ENCODE measurements at places on chromosomes 6 and 20. TPM values are rescaled to one million over a fixed set of nuclear protein-coding genes. Genes with fewer than 3 reads are reported as not detected.

The CEP57L1 gene
- 7.7 TPM for polyA plus RNA-seq

The C20orf202 gene
- polyA plus RNA-seq: not detected

The PACRG gene
- polyA plus RNA-seq: 1.4 TPM

The PI16 gene
- polyA plus RNA-seq: 10.6 TPM

The PROCR gene
- 1.3 TPM for polyA plus RNA-seq

The TGM3 gene
- polyA plus RNA-seq: not detected

The SMOC2 gene
- polyA plus RNA-seq: not detected

The MUCL3 gene
- not detected for polyA plus RNA-seq

The LAMA5 gene
- polyA plus RNA-seq: not detected

The CRYBG1 gene
- 18.3 TPM for polyA plus RNA-seq

The BPIFB2 gene
- polyA plus RNA-seq: not detected

The ECI2 gene
- 72.1 TPM for polyA plus RNA-seq

The PMEPA1 gene
- 3.1 TPM for polyA plus RNA-seq

The KCNK17 gene
- not detected for polyA plus RNA-seq

The EEF1A2 gene
- not detected for polyA plus RNA-seq

The LPA gene
- not detected for polyA plus RNA-seq

The PPP1R10 gene
- polyA plus RNA-seq: 21.6 TPM

The TRAPPC3L gene
- not detected for polyA plus RNA-seq

The CHRNA4 gene
- not detected for polyA plus RNA-seq

The RIPPLY2 gene
- not detected for polyA plus RNA-seq

The HLA-DPA1 gene
- 67.0 TPM for polyA plus RNA-seq

The SEL1L2 gene
- not detected for polyA plus RNA-seq

The FUCA2 gene
- polyA plus RNA-seq: 4.4 TPM

The FIG4 gene
- 15.2 TPM for polyA plus RNA-seq

The TNFRSF6B gene
- polyA plus RNA-seq: not detected

The PREP gene
- 40.0 TPM for polyA plus RNA-seq
